GM04503 (cell line): ENCODE measurements at places on chromosomes 3 and 15.

DNA sequence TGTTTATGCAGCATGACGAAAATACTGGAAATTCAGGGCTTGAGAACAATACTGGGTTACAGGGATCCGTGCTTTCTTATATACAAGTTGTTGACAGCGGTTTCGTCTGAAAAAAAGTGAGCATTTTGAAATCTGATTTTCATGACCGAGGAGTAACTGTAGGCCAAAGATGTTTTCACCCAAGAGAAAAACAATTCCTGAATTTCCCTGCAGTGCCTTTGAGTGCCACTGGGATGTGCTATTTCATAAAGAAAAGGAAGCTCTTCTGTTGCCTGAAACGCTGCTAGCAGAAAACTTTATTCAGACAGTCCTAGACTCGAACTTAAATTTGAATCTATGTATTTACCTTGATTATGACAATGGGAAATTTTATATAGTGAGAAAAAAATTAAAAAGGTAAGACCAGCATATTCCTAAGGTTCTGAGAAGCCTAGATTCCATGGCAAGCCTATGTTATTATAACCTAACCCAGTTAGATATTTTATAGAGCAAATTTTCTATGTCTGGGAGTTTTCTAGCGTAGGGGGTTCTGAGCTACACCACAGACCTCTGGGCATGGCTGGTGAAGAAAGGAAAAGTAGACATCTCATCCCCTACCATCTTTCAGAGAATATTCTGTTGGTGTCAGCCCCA lies 30.2 kb downstream of the KCNAB1 start:
- peak; percentile 31 for DNase-seq

DNA sequence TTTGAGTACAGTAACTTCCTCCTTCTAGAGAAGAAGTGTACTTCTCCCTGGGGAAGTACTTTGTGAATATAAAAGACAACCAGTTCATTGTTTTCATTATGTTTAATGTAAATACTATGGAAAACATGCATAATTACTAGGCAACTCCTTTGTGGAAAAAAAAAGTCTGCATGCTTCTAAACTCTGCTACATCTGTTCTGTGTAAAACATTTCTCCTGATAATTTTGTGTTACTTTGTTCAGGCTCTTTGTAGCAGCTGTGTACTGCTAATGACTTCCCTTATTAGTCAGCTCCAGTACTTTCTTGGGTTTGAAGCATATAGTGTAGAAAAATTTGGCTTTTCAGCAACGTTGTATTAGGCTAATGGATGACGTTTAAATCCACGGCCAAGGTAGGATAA lies 111.6 kb downstream of the FEZF2 start:
- no peak for DNase-seq

DNA sequence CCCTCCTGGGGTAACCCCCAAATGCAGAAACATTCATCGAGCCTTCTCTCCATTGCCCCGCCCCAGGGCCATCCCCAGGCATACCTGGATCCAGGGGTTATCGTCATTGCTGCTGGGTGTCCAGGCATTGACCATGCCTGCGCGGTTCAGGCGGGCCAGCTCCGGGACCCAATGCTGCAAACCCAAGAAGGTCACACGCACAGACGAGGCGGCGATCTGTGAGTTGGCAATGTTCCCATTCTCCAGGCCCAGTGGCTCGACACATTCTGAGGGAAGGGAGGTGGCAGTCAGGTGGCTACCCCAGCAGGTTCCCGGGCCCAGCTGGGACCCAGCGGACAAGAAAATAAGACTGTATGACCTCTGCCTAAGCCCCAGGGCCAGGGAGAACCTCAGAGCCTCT lies 6.1 kb downstream of the MFGE8 start:
- no peak for DNase-seq

DNA sequence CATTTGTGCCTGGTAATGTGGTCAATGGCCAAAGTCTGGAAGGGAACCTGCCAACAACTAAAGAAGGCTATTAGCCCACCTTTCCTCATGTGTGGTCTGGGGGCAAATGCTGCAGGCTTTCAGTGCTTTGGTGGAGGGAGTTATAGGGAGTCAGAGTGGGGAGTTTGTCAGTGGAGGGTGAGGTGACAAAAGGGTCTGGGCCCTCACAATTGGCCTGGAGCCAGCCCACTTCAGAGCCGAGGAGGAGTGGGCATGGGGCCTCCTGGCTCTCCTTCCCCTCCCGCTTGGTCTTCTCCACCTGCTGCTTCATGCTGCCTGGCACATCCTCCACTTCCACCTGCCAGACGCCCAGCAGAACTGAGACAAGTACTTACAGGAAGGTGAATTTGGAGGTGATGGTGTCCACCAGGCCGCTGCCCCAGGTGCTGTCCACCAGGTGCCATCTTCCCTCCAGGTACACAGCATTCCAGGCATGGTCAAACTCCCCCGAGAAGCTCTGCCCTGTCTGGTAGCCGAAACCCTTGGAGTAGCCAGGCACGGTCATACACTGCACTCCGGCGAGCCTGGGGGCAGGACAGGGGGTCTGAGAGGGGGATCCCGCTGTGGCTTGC lies 40.9 kb downstream of the KY start:
- DNase-seq = no peak

DNA sequence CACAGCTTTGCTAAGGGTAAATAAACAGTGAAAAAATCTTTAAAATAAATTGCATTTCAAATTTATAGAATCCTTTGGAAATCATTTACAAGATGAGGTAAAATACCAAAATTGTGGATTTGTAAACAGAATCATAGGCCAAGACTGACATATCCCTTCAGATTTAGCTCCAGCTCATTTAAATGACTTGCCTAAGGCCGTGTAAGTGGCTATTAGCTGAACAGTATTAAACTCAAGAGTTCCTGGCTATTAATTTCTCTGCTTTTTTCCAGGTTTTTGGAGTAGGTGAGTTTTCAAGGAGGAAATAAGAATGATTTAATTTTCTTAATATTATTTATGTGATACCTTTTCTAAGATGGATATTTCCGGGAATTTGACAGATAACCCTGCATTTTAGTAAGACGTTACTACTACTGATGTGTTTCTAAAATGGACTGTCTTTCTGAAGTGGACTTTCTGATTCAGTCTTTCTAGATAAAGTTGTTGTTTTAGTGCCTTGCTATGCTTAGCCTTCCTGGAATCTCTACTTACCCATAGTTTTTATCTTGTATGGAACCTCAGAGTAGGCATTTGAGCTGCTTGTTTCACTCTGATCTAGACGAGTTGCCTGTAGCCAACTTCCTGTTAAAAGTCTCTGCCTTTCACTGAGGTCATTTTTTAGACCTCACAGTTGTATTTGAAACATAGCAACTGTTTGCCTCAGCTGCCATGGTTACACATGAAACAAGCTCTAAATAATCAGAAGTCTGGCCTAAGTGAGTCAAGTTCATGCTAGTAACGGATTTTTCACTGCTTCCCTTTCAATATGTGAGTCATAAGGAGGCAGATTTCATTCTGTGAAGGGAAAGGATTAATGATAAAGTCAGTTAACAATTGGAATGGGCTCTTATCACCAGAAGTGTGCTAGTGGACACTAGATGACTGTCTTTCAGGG lies 127.0 kb downstream of the KLHL25 start:
- DNase-seq = peak; percentile 99

DNA sequence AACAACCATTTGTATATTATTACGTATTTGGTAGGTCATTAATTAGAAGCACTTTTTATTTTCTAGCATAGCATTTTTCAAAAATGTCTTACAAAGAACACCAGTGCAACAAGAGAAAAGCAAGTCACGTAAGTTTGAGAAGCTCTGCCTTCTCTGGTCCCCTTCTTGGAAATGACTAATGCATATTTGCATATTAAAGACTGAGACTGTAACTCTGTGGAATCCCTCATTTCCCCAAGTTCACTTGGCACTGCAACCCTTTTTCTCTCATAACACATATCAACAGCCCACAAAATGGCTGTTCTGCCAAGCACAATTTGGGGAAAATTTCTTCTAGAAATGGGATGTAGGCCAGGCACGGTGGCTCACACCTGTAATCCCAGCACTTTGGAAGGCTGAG lies 176.3 kb downstream of the ERC2 start:
- DNase-seq = no peak

DNA sequence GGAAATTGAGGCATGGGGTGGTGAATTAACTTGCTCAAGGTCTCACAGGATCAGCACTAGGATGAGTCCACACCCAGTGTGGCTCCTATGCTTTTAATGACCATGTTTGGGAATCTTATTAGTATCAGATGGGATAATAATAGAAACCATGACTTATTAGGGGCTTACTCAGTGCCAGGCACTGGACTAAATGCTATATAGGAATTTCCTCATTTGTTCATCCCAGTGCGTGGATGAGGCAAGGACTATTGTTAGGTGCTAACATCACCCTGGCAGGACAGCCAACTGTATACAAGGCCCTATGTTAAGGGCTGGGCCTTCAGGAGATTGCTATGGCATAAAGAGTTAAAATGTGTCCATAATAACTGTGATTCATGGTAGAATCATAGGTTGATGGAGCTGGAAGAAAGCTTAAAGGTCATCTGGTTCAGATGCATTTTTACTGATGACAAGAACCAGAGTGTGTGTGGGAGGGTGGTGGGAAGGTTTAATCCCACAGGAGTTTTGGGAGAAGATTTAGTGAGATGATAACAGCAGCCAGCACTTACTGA lies 4.7 kb upstream of the FEM1B start:
- peak; percentile 48 for DNase-seq

DNA sequence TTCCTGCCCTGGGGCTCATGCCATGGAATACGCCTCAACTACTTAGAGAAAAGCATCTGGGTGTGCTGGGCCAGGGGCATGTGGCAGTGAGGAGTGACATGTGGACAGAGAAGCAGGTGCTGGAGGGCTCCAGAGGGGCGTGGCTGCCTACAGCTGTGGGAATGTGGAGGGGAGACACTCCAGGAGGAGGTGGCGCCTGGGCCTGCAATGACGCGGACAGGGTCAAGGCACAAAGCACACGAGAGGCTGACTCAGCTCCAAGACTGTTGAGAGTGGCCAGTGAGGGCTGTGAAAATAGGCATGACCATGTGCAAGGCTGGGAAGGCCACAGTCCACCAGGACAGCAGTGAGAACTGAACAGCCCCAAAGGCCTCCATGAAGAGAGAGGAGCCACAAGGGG lies 48.5 kb downstream of the PTH1R start:
- DNase-seq = no peak

DNA sequence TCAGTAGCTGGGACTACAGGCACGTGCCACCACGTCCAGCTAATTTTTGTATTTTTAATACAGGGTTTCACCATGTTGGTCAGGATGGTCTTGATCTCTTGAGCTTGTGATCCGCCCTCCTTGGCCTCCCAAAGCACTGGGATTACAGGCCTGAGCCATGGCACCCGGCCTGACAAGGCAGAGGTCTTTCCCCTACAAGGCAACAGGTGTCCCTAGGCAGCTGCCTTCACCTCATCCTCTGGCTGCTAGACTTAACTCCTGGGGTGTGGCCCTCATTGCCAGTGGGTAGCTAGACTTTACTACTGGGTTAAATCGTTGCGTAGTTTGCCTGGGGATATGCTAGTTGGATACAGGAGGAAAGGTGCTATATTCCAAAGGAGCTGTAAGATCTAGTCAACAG lies 81.4 kb downstream of the CHRD start:
- DNase-seq = no peak

DNA sequence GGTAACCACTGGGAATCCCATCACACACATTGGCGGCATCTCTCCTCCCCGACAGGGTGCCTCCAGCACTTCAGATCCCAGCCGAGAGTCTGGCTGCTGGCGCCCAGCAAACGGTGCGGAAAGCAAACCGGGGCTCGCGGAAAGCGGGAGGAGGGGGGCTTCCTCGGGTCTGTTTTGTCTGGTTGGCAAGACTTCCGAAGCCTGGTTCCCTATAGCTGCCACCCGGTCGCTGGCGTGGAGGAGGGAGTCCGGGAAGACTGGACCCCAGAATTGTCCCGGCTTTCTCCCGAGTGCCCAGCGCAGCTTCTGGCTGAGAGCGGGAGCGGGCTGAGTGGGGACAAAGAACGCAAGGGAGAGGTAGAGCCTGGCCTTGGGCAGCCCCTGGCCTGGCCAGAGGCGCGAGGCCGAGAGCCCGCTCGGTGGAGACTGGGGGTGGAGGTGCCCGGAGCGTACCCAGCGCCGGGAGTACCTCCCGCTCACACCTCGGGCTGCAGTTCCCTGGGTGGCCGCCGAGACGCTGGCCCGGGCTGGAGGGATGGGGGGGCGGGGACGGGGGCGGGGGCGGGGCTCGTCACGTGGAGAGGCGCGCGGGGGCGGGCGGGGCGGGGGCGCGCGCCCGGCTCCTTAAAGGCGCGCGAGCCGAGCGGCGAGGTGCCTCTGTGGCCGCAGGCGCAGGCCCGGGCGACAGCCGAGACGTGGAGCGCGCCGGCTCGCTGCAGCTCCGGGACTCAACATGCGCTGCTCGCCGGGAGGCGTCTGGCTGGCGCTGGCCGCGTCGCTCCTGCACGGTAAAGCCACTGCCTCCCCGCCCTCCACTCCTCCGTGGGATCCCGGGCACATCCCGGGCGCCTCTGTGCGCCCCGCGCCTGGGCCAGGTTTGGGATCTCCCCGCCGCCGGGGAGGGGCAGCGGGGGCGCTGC lies at the start of gene CHRNA7:
Gene CHRNA7, plus strand, starts transcription at position 654 of the 920 bp plus-strand sequence. Its CDS starts 80 bp downstream, at position 734.
- DNase-seq = no peak

DNA sequence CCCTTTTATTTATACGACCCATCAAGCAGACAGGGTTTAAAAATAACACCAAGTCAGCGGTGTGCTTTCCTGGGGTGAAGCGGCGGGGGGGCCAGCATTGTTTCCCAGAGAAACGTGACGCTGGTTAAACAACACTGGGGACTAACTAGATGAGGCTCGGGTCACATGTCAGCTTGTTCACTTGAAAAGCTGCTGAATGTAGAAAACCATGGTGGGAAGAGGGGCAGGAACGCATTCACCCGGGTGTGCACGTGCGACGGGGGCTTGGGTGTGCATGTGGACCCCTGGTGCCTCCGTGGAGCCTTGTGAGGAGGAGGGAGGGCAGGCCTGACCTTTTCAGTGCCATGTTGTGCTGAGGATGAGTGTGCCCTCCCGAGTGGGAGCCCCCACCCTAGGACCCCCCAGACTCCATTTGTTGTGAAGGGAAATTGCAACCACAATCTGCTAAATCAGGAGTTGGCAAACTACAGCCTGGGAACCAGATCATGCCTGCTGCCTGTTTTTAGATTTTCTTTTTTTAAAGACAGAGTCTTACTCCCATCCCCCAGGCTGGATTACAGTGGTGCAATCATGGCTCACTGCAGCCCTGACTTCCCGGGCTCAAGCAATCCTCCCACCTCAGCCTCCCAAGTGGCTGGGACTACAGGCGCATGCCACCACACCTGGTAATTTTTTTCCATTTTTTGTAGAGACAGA lies 70.4 kb upstream of the CMTM7 start:
- no peak for DNase-seq

DNA sequence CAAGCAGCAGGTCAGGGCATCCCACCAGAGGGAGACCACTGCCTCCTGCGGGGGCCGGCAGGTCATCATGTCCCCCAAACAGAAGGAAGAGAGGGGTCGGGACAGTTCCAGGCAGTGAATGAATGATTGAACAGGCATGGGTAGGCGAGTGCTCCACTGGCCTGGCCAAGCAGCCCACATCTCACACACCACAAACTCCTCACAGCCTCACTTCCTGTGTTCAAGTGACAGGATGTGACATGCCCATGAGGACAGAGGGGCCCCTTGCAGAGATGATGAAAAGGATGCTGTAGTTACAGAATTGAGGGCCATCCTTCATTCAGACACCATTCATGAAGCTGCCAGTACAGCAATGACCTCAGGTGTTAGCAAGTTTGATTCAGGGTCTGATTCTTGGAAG lies 3.7 kb downstream of the IQSEC1 start:
- DNase-seq = no peak

- DNase-seq = no peak
Observed at GRCh38 chr3:77456431-77456830, 416.5 kb downstream of the ROBO2 start.

GRCh38 chr3:48473617-48473952 lies 27.0 kb downstream of the ATRIP start:
- DNase-seq = no peak
